Panc1 (cell line): ENCODE measurements at places on chromosomes 4 and X.

DNA sequence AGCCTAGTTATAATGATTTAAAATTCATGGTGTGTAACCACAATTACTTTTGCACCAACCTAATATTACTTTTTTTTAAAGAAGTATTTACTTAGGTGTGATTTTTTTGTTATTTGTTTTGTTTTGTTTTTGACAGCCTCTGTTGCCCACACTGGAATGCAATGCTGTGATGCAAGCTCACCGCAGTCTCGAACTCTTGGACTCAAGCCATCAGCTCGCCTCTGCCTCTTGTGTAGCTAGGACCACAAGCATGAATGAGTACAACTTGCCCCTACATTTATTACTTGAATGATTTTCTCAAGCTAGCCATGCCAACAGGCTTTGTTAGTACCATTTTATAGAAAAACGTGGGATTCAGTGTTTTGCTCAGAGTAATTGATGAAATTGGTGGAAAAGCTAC, 488.8 kb upstream of the CPEB2 start:
- no peak for DNase-seq

DNA sequence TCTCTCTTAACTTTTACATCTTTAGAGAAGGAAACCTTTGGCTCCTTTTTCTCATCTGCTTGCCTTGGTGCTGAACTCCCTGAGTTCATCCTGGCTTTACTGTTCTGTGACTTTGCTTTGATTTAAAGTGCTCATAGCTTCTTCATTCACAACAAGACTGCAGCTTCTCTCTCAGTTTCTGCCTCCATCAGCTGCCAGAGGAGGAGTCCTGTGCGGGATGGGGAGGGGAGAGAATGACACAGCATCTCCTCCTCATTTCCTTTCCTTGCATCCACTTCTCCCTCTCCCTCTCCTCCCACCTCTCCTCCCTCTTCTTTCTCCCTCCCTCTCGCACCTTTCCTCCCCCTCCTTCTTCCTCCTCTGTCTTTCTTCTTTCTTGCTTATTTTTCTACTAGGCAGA, 42.0 kb downstream of the CBLL2 start:
- no peak for DNase-seq

DNA sequence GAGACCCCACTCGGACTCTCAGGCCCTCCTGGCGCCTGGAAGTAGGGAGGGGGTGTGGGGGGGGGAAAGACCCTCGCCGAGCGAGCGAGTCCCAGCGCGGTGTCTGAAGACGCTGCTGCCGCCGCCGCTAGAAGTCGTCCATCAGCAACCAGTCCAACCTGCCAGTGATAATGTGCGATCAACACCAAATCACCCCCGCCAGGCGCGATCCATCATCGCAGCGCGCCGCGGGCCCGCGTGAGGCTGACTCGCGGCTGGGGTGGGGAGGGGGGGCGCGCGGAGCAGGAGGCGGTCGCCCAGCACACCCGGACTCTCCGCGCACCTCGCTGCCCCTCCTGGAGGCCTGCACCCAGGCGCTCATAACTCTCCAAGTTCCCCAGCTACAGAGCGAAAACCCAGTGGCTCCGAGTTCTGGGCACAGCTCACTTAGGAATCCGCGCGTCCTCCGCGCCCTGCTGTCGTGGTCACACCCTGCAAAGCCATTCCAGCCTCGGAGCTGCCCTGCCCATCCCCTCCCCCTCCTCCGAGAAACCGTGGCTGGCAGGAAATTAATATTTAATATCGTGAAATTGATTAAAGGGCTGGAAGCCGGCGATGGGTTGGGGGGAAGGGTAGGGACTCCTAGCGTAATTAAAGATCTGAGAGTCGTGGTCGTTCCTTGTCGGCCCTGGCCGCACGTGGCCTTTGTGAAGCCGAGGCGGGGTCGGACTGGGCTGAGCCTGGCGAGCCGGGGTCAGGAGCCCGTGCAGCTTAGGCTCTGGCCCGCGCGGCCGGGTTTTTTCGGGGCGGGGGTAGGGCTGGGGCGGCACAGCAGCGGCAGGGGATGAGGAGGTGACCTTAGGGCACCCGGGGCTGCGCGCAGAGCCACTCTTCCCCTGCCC, 58.1 kb upstream of the BCOR start:
- DNase-seq = no peak

- no peak for DNase-seq
Measured at GRCh38 chr4:174865418-174865985, 36.5 kb upstream of the GLRA3 start.

GRCh38 chr4:128256539-128256938, 31.1 kb downstream of the PGRMC2 start:
- DNase-seq = no peak

- DNase-seq = no peak
Measured at GRCh38 chr4:61500883-61501282, 300.8 kb downstream of the ADGRL3 start.

GRCh38 chr4:27009539-27009938, 148.9 kb downstream of the STIM2 start:
- DNase-seq = no peak

GRCh38 chrX:145773006-145773405, 44.6 kb upstream of the SLITRK2 start:
- DNase-seq = no peak

- no peak for DNase-seq
Measured at GRCh38 chr4:175109933-175110332, 191.8 kb downstream of the ADAM29 start.

GRCh38 chr4:23458054-23458453, 431.8 kb downstream of the PPARGC1A start:
- DNase-seq = no peak

DNA sequence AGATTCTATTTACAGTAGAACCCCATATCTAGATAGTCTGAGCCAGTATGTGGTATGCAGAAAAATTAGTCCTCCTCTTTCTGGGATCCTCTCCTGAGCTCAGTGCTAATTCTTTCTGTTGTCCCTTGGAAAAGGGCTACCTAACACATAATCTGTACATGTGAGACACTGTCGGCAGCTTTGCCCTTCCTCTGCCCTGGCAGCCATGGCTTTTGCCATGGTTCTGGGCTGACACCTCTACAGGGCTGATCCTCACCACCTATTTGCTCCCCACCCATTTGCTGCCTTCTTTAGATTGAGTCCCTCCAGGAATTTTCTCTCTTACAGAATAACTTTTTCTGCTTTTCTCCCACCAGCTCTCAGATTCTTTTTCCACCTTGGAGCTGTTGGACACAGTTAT, 64.7 kb upstream of the MAP9 start:
- no peak for DNase-seq

DNA sequence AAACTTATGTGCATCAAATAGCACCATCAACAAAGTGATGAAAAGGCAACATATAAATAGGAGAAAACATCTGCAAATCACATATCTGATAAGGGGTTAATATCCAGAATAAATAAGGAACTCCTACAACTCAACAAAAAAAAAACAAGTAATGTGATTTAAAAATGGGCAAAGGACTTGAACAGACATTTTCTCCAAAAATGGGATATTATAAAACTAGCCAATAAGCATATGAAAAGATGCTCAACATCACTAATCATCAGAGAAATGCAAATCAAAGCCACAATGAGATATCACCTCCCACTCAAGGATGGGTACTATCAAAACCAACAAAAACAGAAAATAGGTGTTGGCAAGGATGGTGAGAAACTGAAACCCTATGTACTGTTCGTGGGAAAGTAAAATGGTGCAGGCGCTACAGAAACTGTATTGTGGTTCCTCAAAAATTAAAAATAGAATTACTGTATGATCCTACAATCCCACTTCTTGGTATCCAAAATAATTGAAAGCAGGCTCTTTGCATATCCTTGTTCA, 2.4 kb downstream of the DNAJB14 start:
- DNase-seq = no peak

- no peak for DNase-seq
Measured at GRCh38 chr4:40157436-40157835, 39.4 kb upstream of the RHOH start.

- no peak for DNase-seq
Measured at GRCh38 chrX:107827852-107828251, 2.2 kb downstream of the MID2 start.

- DNase-seq = no peak
Measured at GRCh38 chrX:71912156-71912555, 1.5 kb downstream of the NHSL2 start.

- DNase-seq = no peak
Measured at GRCh38 chr4:8891646-8892555, 20.3 kb upstream of the HMX1 start.

DNA sequence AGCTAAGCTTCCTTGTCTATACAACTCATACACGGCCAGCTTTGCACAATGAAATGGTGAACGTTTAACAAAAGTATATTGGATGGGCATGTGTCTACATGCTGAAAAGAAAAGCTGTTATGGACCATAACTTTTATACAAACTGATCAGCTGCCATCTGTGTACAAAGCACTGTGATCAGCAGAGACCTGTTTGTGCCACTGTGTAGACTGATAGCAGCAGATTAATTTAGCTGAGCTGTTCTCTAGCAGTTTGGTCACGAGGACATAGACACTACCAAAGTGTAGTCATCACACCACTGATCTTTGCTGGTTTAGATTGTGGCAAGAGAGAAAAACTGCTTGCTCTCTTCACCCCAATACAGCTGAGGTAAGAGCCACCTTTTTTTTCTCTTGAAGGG, 124.5 kb downstream of the RAPGEF2 start:
- no peak for DNase-seq

- no peak for DNase-seq
Measured at GRCh38 chr4:20565075-20565721, 135.1 kb upstream of the PACRGL start.

GRCh38 chr4:95155759-95156451, 392.9 kb downstream of the UNC5C start:
- DNase-seq = no peak

DNA sequence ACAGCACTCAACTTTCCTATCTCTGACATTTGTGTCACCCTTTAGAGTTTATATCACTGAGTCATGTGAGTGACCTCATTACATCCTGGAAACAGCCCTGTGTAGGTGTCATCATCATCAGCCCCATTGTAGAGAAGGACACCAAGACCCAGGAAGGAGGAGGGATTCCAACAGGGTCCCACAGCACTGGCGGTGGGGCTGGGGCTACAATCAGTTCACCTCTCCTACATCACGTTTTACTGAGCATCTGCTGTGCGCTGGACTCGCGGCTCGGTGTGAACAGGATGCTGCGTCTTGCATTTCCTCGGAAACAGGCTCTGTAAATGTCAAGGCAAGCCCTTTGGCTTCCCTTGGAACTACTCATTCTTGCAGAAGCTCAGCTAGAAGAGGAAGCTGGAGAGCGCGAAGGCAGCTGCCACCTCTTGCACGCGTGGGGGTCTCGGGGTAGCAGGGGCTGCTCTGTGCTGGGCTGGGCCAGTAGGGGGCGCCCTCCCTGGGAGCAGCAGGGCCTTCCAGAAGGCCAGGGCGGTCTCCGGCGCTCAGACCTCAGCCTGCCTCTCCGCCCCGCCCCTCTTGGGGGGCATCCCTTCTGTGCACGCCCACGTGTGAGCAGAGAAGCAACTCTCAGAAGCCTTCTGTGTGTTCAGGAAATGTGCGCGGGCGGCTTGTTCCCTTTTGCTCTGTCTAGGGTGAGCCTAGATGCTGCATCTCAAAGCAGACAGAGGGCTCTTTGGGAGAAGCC, 29.0 kb downstream of the REELD1 start:
- no peak for DNase-seq

DNA sequence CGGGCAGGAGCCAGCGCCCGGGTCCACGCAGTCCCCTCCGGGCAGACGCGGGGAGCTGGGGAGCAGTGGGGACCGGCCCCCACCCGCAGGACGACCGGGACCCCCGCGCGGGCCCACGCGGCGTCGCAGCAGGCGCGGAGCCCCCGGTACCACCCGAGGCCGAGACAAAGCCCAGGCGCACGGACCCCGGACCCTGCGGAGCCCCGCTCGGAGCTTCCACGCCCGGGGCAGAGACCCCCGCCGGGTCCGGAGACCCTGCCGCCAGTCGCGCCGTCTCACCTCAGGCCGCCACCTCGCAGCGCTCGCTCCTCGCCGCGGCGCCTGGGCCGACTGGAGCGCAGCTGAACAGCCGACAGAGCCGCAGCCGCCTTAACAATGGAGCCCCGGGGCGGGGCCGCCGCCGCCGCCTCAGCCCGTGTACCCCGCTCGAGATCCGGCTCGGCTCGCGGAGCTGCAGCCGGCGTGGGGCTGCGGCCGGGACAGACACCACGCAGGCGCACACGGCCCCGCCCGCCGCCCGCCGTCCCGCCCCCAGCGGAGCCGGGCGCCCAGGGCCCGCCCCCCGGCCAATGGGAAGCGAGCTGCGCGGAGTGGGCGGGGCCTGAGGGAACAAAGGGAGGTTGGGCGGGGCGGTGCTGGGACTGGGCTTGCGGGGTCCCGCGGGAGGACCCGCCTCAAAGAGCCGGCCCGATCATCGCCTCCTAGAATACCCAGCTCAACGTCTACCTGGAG, at the start of gene AFAP1:
AFAP1 (minus strand) TSS at position 485 of the 732 bp plus-strand sequence. CDS start 67,783 bp downstream, outside the sequence.
- no peak for DNase-seq

- no peak for DNase-seq
Measured at GRCh38 chrX:131609480-131609879, 65.6 kb downstream of the OR13H1 start.

DNA sequence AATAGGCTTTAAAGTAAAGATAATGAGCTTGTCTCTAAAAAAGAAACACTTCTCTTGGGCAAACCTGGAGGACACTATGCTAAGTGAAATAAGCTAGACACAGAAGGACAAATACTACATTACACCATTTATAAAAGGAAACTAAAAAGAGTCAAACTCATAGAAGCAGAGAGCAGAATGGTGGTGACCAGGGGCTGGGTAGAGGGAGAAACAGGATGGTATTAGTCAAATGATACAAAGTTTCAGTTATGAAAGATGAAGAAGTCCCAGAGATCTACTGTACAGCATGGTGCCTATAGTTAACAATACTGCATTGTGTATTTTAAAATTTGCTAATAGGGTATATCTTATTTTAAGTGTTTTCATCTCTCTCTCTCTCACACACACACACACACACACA, 28.5 kb downstream of the ACSL4 start:
- DNase-seq = no peak

- no peak for DNase-seq
Measured at GRCh38 chr4:86608757-86609375, 14.8 kb downstream of the PTPN13 start.
